ENCODE measurements at places on chromosomes 12 and 14. TPM values are rescaled to one million over a fixed set of nuclear protein-coding genes. Genes with fewer than 3 reads are reported as not detected.

The PTPRQ gene
- 0.18 TPM for total RNA-seq

The CLEC12A gene
- not detected for total RNA-seq

The NUDT14 gene
- 17.5 TPM for total RNA-seq

The RASAL1 gene
- total RNA-seq: 0.43 TPM

The ANKRD33 gene
- not detected for total RNA-seq

The PRPF40B gene
- total RNA-seq: 8.9 TPM

The GLIPR1L1 gene
- total RNA-seq: not detected

The FAM222A gene
- 1.2 TPM for total RNA-seq

The CLEC1B gene
- total RNA-seq: not detected

DNA sequence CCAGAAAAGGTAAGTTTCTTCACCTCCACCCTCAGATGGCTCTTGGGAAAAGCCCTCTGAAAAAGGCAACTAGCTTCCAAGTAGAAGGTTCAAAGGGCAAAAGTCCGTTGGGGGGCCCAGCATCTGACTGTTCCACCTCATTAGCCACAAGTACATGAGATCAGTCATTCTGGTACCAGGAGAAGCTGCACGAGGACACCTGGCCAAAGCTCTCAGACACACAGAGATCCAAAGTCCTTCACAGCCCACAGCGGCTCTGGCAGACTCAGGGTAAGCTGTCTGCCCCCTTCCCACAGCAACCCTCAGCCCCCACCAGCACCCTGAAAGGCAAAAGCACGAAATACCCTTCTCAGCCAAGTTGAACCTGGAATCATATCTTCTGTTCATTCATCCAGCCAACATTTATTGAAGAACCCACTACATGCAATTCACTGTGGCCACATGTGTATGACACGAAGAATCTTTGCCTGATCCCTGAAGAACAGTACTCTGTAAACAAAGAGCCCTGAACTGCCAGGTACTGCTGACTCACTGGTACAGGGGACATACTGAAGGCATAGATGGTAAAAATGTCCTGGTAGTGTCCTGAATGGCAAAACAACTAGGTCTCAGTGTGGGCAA lies 19.0 kb downstream of the SLC7A7 start:
- DNase-seq: no peak

- no peak for DNase-seq
Observed at GRCh38 chr12:126757326-126757725, 1509.6 kb upstream of the TMEM132C start.

GRCh38 chr12:38328306-38328895 lies 11.8 kb downstream of the ALG10B start:
- DNase-seq: peak; percentile 4

- no peak for DNase-seq
Observed at GRCh38 chr12:114767084-114767760, 83.2 kb upstream of the TBX3 start.

DNA sequence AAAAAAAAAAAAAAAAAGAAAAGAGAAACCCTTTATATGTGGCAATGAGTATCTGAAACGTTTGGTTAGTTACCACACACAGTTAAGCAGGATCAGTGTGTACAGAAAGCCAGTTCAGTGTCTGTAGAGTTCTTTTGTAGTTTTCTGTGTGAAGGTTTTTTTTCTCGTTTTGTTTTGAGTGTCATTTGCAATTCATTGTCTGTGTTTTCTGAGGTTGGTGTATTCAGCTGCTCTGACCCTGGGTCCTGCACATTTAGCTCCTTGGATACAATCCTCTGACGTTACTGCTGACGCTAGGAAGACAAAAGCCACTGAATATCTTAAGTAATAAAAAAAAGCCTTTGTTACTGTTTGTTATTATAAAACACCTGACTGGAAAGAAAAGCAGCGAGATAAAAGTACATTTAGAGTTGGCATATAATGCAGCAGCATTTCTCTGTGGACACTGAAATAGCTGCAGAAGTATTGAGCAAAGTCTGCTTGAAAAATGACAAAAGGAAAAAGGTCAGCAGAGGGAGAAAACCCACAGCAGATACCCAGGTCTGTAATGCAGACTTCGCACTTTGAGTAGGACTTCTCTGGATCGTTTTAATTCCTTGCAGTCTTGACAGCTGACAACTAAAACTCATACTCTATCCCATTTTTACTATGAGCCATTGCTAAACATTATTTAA lies 89.0 kb downstream of the POLR3B start:
- DNase-seq: peak; percentile 25

GRCh38 chr14:63512861-63513260 lies 30.3 kb downstream of the PPP2R5E start:
- no peak for DNase-seq

DNA sequence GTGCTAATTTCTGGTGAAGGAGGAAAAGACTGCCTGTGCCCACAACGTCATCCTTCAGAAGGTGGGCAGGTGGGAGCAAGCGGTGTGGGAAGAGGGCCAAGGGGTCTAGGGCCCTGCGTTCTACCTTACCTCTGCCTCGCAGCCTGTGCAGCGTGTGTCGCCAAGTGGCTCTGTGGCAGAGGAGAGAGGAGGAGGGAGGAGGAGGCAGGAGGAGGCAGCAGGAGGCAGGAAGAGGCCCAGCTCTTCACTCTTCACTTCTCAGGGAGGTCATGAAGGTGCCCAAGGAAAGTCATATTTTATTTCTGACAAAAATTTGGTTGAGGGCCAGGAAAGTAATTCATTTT lies 177.9 kb downstream of the MYRFL start:
- DNase-seq: no peak

GRCh38 chr14:42163136-42163535 lies 556.5 kb downstream of the LRFN5 start:
- no peak for DNase-seq

DNA sequence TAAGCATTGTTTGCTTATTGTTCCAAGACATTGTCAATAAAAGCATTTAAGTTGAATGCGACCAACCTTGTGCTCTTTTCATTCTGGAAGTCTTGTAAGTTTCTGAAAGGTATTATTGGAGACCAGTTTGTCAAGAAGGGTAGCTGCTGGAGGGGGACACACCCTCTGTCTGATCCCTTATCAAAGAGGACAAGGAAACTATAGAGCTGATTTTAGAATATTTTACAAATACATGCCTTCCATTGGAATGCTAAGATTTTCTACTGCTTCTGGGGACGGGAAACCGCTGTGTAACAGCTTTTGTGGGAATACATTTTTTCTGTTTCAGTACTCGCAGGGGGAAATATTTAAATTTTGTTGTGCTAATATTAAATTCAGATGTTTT lies 3.5 kb downstream of the FOS start:
- DNase-seq: peak; percentile 18

- DNase-seq: no peak
Observed at GRCh38 chr12:128365651-128366231, 98.8 kb downstream of the TMEM132C start.

GRCh38 chr12:607541-608001 lies 55.7 kb downstream of the NINJ2 start:
- peak; percentile 10 for DNase-seq

DNA sequence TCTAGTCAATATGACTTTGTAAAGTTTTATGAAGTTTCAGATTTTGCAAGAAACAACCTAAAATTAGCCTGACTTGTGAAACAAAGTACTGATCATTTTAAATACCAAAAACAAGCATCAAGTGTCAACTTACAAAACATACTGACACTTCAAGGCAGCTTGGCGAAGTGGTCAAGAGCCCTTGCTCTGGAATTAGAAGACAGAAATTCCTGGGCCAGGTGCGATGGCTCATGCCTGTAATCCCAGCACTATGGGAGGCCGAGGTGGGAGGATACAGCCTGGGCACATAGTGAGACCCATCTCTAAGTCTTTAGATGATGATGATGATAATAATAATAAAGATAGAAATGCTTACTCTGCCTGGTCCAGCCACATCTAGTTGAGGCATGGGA lies 45.4 kb upstream of the NR2C1 start:
- peak; percentile 56 for DNase-seq

DNA sequence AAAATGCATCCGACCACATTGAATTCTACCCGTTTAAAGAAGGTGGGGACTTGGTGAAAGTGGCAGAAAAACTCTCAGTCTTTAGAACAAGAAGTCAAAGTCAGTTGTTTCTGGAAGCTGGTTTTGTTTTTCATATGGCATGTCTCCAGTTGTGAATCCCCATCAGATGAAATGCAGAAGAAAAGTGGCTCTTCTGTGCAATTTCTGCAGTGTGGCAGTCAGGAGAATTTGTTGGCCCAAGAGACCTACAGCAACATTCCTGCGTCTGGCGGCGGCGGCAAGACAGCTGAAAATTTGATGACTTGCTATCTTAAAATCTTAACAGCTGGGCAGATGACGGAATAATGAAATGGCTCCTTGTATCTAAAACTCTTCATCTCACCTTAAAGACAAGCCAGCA lies 201.5 kb downstream of the FOXN3 start:
- DNase-seq: no peak

GRCh38 chr12:41437563-41437962 lies 249.4 kb downstream of the PDZRN4 start:
- DNase-seq: no peak

GRCh38 chr12:53601296-53601847 lies 24.8 kb downstream of the ATF7 start:
- no peak for DNase-seq

DNA sequence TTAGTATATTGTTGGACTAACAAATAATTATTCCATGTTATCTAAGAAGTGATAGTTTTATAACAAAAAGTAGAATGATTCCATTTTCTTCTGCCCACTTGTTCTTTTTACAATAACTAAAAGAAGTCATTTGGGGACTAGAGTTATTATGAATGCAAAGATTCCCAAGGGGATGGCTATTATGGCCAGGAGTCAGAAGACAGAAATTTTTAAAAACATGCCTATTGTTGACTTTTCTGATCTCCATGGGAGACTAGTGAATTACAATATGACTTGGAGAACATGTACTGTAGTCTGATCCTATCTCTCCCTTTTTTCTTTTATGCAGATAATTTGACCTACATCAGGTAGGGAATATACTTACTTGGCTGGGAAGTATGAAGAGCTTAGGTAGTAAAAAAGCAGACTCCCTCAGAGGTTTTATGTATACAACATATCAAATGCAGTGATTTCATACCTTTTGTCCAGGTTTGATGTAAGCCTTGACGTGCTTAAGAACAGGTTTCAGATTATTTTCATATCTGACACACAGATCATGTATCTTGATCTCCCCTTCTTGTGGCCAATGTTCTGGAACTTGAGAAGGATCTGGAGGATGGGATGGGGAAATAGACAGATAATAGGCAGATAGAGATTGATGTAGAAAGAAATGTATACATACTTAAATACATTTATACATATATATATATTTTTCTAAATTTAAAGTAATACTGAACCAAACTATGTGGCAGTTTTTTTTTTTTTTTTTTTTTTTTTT lies 41.0 kb upstream of the KCNJ8 start:
- DNase-seq: no peak

DNA sequence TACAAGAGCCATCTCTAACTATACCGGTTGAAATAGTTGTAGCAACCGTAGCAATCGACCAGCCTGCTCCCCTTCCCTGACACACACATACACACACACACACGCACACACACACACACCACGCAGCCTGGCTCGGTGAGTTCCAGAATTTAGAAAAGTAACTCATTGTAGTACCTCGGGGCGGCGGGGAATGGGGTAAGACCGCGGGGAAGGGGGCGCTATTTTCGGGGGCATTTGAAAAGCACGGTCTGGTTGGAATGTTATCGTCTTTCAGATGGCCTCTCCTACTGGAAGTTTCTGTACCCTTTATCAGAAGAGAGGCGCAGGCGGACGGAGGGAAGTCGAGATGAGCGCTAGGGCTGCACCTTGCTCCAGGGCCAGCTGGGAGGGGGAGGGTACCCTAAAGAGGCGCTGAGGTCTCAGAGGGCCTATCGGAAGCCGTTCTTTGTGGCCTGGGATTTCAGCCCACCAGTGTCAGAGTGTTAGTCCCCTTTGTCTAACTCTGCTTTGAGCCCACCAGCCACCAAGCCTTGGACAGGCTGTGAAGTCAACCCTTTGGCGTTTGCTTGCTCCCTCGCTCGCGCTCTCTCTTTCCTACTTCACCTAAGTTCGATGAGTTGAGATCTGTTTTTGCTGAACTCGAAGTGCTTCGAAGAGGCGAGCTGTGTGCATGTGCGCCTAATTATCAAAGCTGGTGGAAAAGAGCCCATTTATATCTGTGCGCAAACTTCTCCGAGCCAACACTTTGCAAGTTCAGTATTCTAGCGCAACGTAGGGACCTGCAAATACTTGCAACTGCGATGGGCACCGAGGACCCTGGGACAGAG lies 837 bp downstream of the COL2A1 start:
- no peak for DNase-seq

DNA sequence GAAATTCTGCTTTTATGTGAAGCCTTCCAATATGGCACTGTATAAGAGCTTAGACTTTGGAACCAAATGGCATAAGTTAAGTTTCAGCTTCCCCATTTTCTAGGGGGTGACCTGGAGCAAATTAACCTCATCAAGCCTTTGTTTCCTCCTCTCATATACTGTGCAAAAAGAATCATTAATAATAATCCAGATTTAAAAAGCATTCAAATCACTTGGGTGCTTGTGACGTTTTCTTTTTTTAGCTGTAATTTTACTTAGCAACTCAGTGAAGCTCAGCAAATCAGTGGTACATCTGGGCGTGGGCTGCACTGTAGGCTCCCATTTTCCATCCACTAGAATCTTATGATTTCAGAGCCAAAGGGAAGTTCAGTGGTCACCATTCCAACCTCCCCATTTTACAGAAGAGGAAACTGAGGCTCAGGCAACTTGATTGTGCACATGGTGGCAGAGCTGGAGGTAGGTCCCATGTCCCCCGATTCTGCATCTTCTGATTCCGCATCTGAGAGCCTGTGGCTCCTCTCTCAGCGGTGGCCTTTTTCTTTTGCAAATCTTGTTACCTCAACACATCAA lies 131.2 kb downstream of the SNAPC1 start:
- DNase-seq: no peak

GRCh38 chr12:57629897-57630471 lies 3.0 kb downstream of the B4GALNT1 start:
- DNase-seq: no peak

DNA sequence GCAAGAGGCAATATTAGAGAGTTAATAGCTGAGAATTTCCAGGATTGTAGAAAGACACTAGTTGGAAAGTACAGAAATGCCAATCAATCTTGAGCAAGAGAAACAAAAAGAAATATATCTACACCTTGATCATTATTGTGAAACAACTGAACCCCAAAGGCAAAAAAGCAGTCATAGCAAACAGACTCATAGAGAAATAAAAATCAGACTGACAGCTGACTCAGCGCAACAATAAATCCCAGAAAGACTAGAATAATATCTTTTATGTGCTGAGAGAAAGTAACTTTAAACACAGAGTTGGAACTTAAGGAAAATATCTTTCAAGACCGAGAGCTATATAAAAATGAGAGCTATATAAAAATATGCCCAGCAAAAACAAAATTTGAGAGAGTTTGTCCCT lies 52.9 kb downstream of the PTPRB start:
- no peak for DNase-seq

DNA sequence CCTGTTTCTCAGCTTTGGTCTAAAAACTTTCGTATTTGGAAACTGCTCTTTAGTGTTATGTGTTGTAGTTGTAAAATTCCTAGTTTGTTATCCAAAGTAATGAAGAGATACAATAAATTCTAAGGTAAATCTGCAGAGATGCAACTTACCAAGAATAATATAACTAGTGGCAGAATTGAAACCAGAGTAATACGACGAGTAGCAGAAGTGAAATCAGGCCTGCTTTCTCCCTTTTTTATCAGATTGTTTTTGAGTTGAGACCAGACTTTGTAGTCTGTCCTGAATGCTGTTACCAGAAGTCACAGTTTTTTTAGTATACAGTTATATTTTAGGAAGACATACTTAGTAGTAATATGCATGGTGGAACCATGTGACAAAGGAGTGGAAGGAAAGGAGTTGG lies 12.5 kb downstream of the PAPOLA start:
- DNase-seq: no peak

- DNase-seq: no peak
Observed at GRCh38 chr12:59843260-59843843, 247.5 kb downstream of the SLC16A7 start.

Data from astrocyte (in vitro differentiated cells and primary cell).